Panc1 (cell line): ENCODE measurements at places on chromosomes 11 and 22.

DNA sequence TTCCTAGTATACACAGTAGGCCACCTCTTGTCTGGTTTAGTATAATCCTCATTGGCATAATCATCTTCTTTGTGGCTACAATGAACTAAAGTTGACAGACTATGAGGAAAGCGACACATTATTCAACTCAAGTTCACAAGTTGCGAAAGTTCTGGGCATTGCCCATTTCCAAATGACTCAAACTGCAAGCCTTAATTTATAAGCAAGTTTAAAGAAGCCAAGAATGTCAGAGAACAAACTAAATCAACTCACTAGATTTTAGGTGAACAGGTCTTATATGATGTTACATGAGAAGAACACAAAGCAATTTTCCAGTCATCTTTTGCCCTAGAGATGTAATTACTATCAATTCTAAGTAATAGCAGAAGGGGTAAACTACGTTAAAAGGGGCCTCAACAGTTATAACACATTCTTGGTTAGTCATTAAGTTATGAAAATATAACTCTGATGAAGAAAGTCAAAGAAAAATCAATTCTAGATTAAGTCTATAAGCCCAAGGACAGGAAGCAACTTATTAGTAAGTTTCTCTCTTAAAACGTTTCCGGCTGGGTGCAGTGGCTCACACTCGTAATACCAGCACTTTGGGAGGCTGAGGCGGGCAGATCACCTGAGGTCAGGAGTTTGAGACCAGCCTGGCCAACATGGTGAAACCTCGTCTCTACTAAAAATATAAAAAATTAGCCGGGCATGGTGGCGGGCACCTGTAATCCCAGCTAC is 21.5 kb downstream of the PICALM start:
- no peaks in the 10 kb centered on the region for H3K27me3 ChIP-seq
- H3K27ac ChIP-seq = no peak overlapping the region
- no peak for DNase-seq
- no peaks in the 10 kb centered on the region for H3K36me3 ChIP-seq

GRCh38 chr11:72744474-72744873 is 7.7 kb downstream of the ARAP1 start:
- H3K36me3 ChIP-seq = no peaks in the 10 kb centered on the region
- H3K27ac ChIP-seq = no peak overlapping the region
- no peaks in the 10 kb centered on the region for H3K27me3 ChIP-seq
- no peak overlapping the region for H3K4me3 ChIP-seq

- H3K4me3 ChIP-seq = no peak overlapping the region
- no peak overlapping the region for H3K27ac ChIP-seq
- no peaks in the 10 kb centered on the region for H3K4me1 ChIP-seq
- no peaks in the 10 kb centered on the region for H3K36me3 ChIP-seq
These were observed 120.3 kb upstream of the ARHGAP20 start for GRCh38 chr11:110832539-110832938.

DNA sequence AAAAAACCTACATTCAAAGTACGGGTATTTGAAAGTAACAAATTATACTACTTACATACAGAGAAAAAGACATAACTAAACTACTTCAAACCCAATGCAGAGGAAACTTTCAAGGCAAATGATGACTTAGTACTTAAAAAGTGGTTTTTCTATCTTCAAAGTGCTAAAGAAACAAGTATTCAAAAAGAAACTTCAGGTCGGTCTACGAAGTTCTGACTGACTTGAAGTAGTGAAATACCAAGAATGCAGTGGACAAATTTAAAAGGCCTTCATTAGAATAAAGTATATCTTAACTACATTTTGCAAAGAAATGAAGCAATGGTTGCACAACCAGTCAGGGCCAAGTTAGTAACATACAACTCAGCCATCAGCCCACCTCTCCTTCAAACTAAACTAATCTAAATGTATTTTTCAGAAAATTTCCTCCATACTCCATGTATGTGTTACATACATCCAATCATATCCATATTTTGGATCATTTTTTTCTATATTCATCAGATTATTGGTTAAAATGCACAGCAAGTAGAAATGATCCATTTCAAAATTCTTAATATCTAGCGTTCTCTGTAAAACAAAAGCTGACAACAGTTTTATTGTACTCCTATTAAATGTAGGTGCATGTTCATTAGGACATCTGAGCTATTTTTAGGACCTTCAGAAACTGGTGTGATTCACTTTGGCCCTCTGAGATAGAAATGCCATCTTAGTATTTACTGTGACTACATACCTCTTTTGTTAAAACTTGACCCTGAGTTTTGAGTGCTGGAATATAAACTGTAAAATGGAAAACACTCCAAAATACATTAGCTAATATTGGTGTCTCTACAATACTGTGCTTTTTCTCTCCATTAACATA is 49.9 kb downstream of the BIRC2 start:
- no peak for DNase-seq
- H3K27me3 ChIP-seq = no peaks in the 10 kb centered on the region
- H3K4me3 ChIP-seq = no peak overlapping the region
- H3K4me1 ChIP-seq = peaks cover 22% of the 10 kb centered on the region

GRCh38 chr11:110323786-110324185 is 27.4 kb upstream of the RDX start:
- H3K27ac ChIP-seq = no peak overlapping the region
- H3K27me3 ChIP-seq = no peaks in the 10 kb centered on the region
- no peak overlapping the region for H3K4me3 ChIP-seq
- DNase-seq = no peak
- H3K36me3 ChIP-seq = no peaks in the 10 kb centered on the region

DNA sequence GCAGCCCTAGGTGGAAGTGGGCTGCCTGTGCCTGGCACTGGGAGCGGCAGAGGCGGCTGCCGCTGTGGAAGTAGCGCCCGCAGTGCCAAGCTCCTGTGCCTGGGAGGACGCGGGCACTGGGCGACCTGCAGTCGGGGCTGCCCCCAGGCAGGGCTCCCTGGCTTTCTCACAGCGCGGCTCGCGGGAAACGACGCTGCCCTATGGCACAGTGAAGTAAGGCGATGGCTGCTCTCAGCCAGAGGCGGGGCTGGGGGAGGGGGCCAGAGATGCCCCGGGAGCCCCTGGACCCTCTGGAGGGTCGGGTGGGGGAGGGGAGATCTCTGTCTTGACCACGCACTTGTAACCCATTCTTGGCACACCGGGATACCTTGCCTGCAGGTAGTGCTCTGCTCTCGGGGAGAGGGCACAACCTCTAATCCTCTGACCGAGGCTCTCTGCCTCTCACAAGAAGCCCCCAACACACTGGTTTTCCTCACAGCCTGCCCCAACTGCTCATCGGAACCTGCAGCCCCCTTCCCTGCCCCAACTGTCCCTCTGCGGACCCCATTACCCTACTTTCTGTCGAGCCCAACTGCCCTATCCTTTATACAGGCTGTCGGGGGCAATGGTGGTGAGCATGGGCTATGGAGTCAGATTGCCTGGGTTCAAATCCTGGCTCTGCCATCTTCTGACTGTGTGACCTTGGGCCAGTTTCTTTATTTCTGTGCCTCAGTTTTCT is 32.2 kb upstream of the TRIM29 start:
- DNase-seq = no peak
- H3K4me1 ChIP-seq = 0 out of 2 replicates have a peak, but pooled peaks cover 4% of the 10 kb centered on the region
- no peak overlapping the region for H3K27ac ChIP-seq
- peaks cover 41% of the 10 kb centered on the region for H3K27me3 ChIP-seq

DNA sequence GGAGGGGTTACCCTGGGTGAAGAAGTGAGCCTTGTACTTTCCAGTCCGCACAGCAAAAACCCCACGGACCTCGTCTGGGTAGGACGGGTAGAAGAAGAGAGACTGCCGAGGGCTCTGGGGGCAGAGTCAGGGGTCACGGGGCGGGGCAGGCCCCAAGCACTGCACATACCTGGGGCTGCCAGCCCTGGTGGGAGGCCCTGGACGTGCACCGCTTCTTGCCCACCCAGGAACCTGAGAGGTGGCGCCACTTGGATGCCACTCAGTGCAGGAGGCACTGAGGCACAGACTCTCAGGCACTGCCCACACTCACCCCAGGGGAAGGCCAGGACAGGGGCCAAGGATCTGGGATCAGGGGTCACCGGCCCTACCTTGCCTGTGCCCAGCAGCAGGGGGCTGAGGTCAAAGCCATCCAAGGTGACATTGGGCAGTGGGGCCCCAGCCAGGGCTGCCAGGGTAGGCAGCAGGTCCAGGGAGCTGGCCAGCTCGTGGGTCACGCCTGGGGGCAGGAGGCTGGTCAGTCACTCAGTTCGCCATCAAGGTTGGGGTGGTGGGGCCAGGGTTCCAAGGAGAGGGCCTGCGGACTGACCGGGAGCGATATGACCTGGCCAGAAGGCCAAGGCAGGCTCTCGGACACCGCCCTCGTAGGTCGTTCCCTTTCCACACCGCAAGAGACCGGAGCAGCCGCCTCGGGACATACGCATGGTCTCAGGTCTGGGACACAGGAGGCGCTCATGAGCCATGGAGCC is 2.2 kb downstream of the ARSA start:
- peaks cover 7% of the 10 kb centered on the region for H3K4me1 ChIP-seq
- DNase-seq = no peak
- no peaks in the 10 kb centered on the region for H3K27me3 ChIP-seq
- H3K27ac ChIP-seq = no peak overlapping the region
- H3K4me3 ChIP-seq = no peak overlapping the region

DNA sequence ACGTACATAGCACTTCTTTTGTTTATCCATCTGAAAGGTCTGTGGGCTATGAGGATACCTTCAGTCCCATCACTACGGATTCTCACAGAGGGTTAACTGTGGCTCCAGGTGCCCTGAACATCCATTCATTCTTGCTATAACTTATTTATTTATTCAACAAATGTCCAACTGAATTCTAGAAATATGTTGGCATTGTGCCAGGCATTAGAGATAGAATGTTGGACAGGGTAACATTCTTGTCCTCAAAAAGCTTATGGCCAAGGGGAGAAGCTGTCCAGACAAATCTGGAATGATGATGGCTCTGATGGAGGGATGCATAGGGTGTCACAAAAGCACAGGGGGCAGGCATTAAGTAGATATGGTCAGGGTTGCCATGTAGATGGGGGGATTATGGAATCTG is 8.4 kb downstream of the OLFML1 start:
- no peak overlapping the region for H3K27ac ChIP-seq
- H3K27me3 ChIP-seq = peaks cover 10% of the 10 kb centered on the region; the same call in 1 of the 2 replicates
- no peaks in the 10 kb centered on the region for H3K4me1 ChIP-seq
- no peak overlapping the region for H3K4me3 ChIP-seq
- H3K36me3 ChIP-seq = no peaks in the 10 kb centered on the region

- no peaks in the 10 kb centered on the region for H3K27me3 ChIP-seq
- H3K27ac ChIP-seq = peak overlapping the region; percentile 83
- peak; percentile 15 for DNase-seq
- peaks cover 9% of the 10 kb centered on the region for H3K4me1 ChIP-seq
- H3K36me3 ChIP-seq = peaks cover 2% of the 10 kb centered on the region; the same call in 1 of the 2 replicates
These were observed 449 bp upstream of the TOM1 start for GRCh38 chr22:35299217-35299672.

DNA sequence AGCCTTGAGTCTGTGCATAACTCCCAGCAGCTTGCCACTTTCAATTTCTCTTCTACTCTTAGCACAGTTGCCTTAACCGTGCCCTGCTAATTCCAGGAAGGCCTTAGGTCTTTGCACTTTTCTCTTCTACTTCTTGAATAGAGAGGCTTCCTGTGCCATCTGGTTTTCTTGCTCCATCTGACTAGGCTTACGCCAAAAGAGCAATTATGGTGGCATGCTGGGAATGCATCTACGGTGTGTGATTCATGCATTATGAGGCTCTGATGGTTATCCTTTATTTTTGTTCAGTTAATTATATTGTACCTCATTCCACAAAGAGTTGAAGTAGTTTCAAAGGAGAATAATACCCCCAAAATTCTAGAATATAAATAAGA is 29.4 kb downstream of the SIK2 start:
- no peaks in the 10 kb centered on the region for H3K27me3 ChIP-seq
- H3K4me1 ChIP-seq = peaks cover 12% of the 10 kb centered on the region; the same call in 1 of the 2 replicates
- DNase-seq = no peak
- H3K36me3 ChIP-seq = no peaks in the 10 kb centered on the region
- H3K4me3 ChIP-seq = no peak overlapping the region
- H3K27ac ChIP-seq = no peak overlapping the region

- no peak overlapping the region for H3K27ac ChIP-seq
- no peaks in the 10 kb centered on the region for H3K36me3 ChIP-seq
- H3K4me1 ChIP-seq = no peaks in the 10 kb centered on the region
- no peaks in the 10 kb centered on the region for H3K27me3 ChIP-seq
These were observed 123.6 kb downstream of the GALNT18 start for GRCh38 chr11:11498195-11498594.

GRCh38 chr22:45071618-45072017 is 61.8 kb upstream of the PHF21B start:
- DNase-seq = no peak
- H3K27ac ChIP-seq = no peak overlapping the region
- no peaks in the 10 kb centered on the region for H3K27me3 ChIP-seq

DNA sequence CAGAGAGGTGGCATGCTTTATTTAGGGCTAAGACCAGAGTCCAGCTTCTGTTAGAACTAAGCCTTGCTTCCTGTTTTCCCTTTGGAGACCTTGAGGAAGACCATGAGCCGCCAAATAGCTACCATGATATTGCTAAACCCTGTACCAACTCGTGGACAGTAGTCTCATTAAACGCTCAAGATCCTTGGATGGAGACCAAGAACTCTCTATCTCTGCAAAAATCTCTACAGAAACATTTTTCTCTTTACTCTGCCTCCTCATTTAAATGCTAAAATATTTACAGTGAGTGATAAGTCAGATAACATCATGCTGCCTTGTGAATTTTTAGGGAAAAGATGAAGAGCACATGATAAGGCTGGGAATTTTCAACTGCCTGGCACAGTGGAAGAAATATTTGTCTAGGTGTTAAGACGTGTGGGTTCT is 197.8 kb downstream of the MAML2 start:
- H3K36me3 ChIP-seq = no peaks in the 10 kb centered on the region
- no peak overlapping the region for H3K4me3 ChIP-seq
- no peaks in the 10 kb centered on the region for H3K27me3 ChIP-seq
- H3K4me1 ChIP-seq = 0 out of 2 replicates have a peak, but pooled peaks cover 3% of the 10 kb centered on the region
- no peak for DNase-seq

DNA sequence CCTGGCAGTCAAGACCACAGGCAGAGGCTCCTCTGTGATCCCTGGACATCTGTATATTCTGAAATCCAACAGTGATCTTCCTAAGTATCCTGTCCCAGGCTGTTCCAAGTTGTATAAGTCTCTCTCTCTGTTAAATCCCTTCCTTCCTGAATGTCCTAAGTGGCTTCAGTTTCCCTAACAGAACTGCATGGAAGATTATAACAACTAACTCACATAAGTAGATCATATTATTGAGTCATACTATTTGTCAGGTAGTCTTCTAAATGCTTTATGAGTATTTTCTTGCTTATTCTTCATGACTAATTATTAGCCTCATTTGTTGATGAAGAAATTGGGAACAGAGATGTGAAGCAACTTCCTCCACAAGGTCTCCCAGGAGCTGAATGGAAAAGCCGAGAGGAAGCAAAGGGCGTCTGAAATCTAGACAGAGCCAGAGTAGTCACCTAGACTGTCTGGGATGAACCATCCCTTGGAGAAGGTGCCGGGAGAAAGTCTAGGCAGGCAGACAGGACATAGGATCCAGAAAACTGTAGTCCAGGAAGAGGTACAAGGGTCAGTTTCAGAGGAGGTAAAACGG is 93.2 kb upstream of the FAT3 start:
- H3K27me3 ChIP-seq = no peaks in the 10 kb centered on the region
- no peaks in the 10 kb centered on the region for H3K4me1 ChIP-seq
- no peak for DNase-seq

- H3K27ac ChIP-seq = no peak overlapping the region
- H3K27me3 ChIP-seq = no peaks in the 10 kb centered on the region
- no peaks in the 10 kb centered on the region for H3K4me1 ChIP-seq
- DNase-seq = no peak
These were observed 12.4 kb upstream of the PLEKHA7 start for GRCh38 chr11:17026487-17027082.
